ENCODE measurements at places on chromosomes 6 and 20. TPM values are rescaled to one million over a fixed set of nuclear protein-coding genes. Genes with fewer than 3 reads are reported as not detected.
A peak's percentile ranks its signal among the peaks of the same experiment; 100 is the strongest.

The DAAM2 gene
- total RNA-seq: not detected

The EPHA7 gene
- not detected for total RNA-seq

The HLA-DQB2 gene
- total RNA-seq: 112 TPM

The VSX1 gene
- not detected for total RNA-seq

The TRIM10 gene
- total RNA-seq: not detected

The SOX18 gene
- total RNA-seq: not detected

DNA sequence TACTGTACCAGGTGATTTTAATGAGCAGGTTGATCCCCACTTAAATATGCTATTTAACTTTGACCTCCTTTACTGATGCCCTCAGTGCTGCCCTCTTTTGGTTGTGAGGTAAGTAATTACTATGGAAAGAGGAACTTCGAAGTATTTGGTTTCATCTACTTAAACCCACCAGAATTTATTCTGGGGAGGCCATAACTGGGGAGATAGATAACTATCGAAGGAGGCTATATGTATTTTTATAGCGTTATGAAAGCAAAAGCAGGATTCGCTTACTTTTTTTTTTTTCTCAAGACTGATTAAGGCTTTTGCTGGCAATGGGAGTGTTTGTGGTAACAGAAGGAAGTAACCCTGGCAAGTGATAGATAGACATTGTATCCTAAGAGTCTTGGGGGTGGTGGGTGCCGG lies 168.9 kb upstream of the CENPW start:
- DNase-seq: peak; percentile 39
- no peak overlapping the region for H3K4me3 ChIP-seq
- no peaks in the 10 kb centered on the region for H3K27me3 ChIP-seq
- H3K27ac ChIP-seq: no peak overlapping the region

GRCh38 chr6:107355659-107356058 lies 103.7 kb downstream of the PDSS2 start:
- H3K27ac ChIP-seq: no peak overlapping the region
- H3K4me3 ChIP-seq: no peak overlapping the region

GRCh38 chr20:50399917-50400704 lies 110.1 kb upstream of the PTPN1 start:
- H3K4me1 ChIP-seq: no peaks in the 10 kb centered on the region
- no peaks in the 10 kb centered on the region for H3K27me3 ChIP-seq
- H3K4me3 ChIP-seq: no peak overlapping the region
- H3K36me3 ChIP-seq: no peaks in the 10 kb centered on the region
- H3K27ac ChIP-seq: no peak overlapping the region

DNA sequence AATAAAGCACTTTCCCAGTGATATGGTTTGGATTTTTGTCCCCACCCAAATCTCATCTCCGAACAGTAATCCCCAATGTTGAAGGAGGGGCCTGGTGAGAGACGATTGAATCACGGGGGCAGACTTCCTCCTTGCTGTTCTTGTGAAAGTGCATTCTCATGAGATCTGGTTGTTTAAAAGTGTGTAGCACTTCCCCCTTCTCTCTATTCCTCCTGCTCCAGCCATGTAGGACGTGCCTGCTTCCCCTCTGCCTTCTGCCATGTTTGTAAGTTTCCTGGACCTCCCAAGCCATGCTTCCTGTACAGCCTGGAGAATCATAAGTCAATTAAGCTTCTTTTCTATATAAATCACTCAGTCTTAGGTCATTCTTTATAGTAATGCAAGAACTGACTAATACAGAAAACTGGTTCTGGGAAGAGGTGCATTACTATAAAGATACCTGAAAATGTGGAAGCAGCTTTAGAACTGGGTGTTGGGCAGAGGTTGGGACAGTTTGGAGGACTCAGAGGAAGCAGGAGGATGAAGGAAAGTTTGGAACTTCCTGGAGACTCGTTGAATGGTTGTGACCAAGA lies 7.4 kb downstream of the EPM2A start:
- no peaks in the 10 kb centered on the region for H3K36me3 ChIP-seq
- no peak overlapping the region for H3K4me3 ChIP-seq
- H3K4me1 ChIP-seq: peaks cover 8% of the 10 kb centered on the region
- DNase-seq: no peak
- no peaks in the 10 kb centered on the region for H3K27me3 ChIP-seq

GRCh38 chr6:107064579-107065065 lies 36.6 kb downstream of the MTRES1 start:
- H3K4me3 ChIP-seq: no peak overlapping the region
- no peaks in the 10 kb centered on the region for H3K27me3 ChIP-seq
- H3K27ac ChIP-seq: no peak overlapping the region
- peaks cover 16% of the 10 kb centered on the region for H3K4me1 ChIP-seq
- no peaks in the 10 kb centered on the region for H3K36me3 ChIP-seq

- DNase-seq: no peak
- H3K4me3 ChIP-seq: no peak overlapping the region
- H3K36me3 ChIP-seq: no peaks in the 10 kb centered on the region
- no peak overlapping the region for H3K27ac ChIP-seq
Observed at GRCh38 chr6:111061508-111061907, 25.8 kb upstream of the SLC16A10 start.

DNA sequence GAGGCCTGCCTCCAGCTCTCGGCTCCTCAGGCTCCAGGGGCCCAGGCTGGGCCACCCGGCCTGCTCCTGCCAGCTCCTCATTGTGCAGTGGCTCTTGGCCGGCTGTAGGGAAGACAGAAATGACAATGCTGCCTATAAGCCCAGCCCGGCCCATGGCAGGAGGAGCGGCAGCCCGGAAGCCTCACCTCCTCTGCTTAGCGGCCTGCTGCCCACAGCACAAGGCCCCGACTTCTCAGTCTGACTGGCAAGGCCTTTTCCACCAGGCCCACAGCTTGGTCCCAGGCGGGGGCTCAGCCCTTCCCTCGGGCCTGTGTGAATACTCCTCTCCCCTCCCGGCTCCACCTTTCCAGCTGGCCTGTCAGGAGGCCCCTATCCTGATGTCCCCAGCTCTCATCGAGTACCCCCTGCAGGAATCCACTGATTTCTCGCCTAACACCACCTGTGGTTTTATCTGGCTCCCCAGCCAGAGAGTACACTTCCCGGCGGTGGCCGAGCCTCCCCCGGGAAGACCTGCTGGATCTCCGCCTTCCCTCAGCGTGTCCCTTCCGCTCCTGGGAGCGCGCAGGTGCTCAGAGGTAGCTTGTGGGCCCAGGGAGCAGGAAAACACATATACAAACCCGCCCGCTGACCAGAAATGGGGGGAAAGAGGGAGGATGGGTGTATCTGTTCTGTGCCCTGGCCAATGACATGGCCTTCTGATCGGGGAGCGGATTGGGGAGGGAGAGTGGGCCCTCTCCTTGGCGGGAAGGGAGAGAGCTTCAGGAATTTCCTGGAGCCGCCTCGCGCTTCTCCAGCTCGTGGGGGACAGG lies 963 bp downstream of the DDRGK1 start:
- DNase-seq: peak; percentile 35
- peaks cover 20% of the 10 kb centered on the region for H3K36me3 ChIP-seq
- no peaks in the 10 kb centered on the region for H3K27me3 ChIP-seq
- peaks cover 12% of the 10 kb centered on the region for H3K4me1 ChIP-seq
- H3K27ac ChIP-seq: peak overlapping the region; percentile 80

GRCh38 chr6:169837529-169838250 lies 86.3 kb downstream of the ERMARD start:
- H3K36me3 ChIP-seq: no peaks in the 10 kb centered on the region
- peak; percentile 16 for DNase-seq
- H3K27me3 ChIP-seq: no peaks in the 10 kb centered on the region
- H3K4me1 ChIP-seq: no peaks in the 10 kb centered on the region
- H3K4me3 ChIP-seq: no peak overlapping the region
- no peak overlapping the region for H3K27ac ChIP-seq

- no peaks in the 10 kb centered on the region for H3K36me3 ChIP-seq
- DNase-seq: no peak
- no peak overlapping the region for H3K27ac ChIP-seq
Observed at GRCh38 chr6:161833099-161833860, 559.4 kb upstream of the AGPAT4 start.

DNA sequence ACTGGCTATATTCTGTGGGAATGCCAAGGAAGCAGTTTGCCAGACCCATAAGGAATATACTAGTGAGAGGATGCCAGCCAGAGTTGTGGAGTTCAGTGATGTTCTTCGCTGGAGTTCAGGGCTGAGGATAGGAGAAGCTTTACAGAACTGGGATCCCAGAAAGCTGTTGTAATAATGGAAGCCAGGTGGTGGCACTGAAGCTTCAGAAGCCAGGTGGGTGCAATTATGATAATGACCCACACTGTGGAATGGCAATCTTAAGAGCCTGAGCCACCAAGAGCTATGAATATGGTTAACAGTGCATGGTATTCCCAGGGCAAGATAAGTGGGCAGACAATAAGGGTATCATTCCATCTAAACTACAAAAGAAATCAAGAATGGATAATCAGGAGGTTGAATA lies 25.1 kb upstream of the ENPP1 start:
- H3K4me1 ChIP-seq: no peaks in the 10 kb centered on the region
- DNase-seq: no peak
- no peak overlapping the region for H3K4me3 ChIP-seq
- no peaks in the 10 kb centered on the region for H3K27me3 ChIP-seq
- H3K36me3 ChIP-seq: no peaks in the 10 kb centered on the region
- H3K27ac ChIP-seq: no peak overlapping the region

- no peak overlapping the region for H3K27ac ChIP-seq
- H3K4me3 ChIP-seq: no peak overlapping the region
- no peaks in the 10 kb centered on the region for H3K4me1 ChIP-seq
- DNase-seq: no peak
Observed at GRCh38 chr6:148500402-148500801, 157.8 kb downstream of the SASH1 start.

GRCh38 chr6:7566107-7566506 lies 23.9 kb upstream of the SNRNP48 start:
- no peak overlapping the region for H3K27ac ChIP-seq
- no peak for DNase-seq
- H3K4me1 ChIP-seq: no peaks in the 10 kb centered on the region
- no peak overlapping the region for H3K4me3 ChIP-seq
- peaks cover 4% of the 10 kb centered on the region for H3K27me3 ChIP-seq
- H3K36me3 ChIP-seq: no peaks in the 10 kb centered on the region

DNA sequence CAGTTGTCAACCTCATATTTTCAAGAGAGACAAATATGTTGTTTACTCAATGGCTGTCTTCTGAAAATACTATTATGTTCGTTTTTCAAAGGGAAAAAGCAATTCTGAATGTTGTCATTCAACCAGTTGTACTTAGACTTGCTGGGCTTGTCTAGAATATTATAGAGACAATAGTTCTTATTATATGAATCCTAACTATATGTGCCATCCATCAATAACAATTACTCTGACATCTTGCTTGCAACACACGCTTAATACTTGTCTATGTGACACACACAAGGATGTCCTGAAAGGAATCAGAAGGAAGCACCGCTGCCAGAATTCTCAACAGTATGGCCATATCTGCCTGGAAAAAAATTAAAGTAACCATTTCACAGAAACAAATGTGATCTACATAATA lies 283.3 kb upstream of the NRSN1 start:
- no peaks in the 10 kb centered on the region for H3K36me3 ChIP-seq
- H3K4me1 ChIP-seq: no peaks in the 10 kb centered on the region
- H3K4me3 ChIP-seq: no peak overlapping the region
- H3K27ac ChIP-seq: no peak overlapping the region

DNA sequence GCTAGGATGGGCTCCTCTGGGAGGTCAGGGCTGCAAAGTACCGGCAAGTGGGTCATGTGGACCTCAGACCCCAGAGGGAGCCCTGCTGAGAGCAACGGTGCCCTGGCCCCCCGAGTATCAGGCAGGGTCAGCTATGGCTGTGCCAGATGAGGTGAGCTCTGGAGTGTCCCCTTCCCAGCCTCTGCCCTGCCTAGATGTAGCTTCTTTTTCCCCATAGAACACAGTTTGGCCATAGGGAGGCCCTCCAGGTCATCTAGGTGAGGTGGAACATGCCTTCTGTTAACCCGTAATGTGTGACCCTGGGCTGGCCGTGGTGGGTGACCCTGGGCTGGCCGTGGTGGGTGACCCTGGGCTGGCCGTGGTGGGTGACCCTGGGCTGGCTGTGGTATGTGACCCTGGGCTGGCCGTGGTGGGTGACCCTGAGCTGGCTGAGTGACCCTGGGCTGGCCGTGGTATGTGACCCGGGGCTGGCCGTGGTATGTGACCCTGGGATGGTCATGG lies 21.2 kb upstream of the PCMTD2 start:
- DNase-seq: no peak
- no peak overlapping the region for H3K4me3 ChIP-seq
- no peaks in the 10 kb centered on the region for H3K27me3 ChIP-seq
- no peaks in the 10 kb centered on the region for H3K36me3 ChIP-seq
- no peak overlapping the region for H3K27ac ChIP-seq

- H3K4me1 ChIP-seq: no peaks in the 10 kb centered on the region
- H3K36me3 ChIP-seq: no peaks in the 10 kb centered on the region
- no peak for DNase-seq
- no peaks in the 10 kb centered on the region for H3K27me3 ChIP-seq
Observed at GRCh38 chr6:133707456-133707855, 181.5 kb upstream of the TCF21 start.

- peaks cover 6% of the 10 kb centered on the region for H3K4me1 ChIP-seq
- H3K27me3 ChIP-seq: no peaks in the 10 kb centered on the region
- H3K4me3 ChIP-seq: no peak overlapping the region
- H3K36me3 ChIP-seq: no peaks in the 10 kb centered on the region
- DNase-seq: no peak
Observed at GRCh38 chr6:47404435-47404834, 73.2 kb upstream of the CD2AP start.

DNA sequence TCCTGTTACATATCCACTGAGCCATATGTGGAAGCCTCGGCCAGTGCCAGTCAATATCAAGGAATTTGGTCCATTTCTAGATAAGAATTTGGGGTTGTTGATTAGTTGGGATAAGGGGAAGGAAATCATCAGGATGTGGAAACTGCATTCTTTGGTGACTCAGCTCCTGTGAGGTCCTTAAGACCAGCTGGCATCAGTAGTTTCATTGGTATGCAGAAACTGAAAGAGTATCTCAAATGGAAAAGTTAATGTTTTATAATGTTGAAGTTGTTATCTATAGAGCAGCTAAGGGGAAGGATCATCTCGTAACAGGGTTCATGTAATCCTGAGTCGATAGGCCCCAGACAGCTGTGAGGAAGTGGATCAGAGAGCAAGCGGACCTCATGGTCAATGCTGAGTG lies 87.9 kb upstream of the PRND start:
- peaks cover 5% of the 10 kb centered on the region for H3K27me3 ChIP-seq
- H3K27ac ChIP-seq: no peak overlapping the region
- H3K4me1 ChIP-seq: no peaks in the 10 kb centered on the region
